ENCODE measurements at places on chromosomes 2 and 18.

DNA sequence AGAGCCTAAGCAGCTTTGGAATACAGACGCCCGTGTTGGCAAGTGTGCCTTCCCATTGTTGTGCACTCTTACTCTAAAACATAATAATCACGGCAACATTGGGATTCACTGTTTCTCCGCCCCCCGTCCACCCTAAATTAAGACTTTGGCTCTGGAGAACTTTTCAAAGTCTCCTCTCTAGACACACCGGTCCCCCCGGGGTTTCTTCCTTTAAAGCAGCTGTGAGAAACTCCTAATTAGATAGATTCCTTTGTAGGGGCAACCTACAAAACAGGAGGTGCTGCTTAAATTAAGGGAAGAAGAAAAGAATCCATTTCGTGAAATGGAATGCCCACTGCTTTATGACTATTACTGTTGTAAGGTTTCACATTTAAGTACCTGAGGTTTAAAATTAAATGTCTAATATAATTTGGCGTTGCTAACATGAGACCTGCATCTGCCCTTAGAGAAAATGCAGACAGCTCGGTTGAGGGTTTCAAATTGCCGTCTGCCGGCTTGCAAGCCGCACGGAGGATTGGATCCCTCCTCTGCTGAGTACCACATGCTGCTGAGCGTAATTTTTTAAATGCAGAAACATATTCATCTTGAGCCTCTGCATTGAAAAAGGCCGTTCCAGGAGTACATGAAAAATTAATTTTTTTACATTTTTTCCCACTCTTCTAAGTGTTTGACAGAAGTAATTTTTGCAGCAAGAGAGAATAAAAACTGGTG, 233.3 kb downstream of the GBX2 start:
- DNase-seq: no peak

GRCh38 chr2:138176862-138177439, 212.7 kb downstream of the HNMT start:
- no peak for DNase-seq

- no peak for DNase-seq
These were observed 99.1 kb upstream of the PELI1 start for GRCh38 chr2:64243081-64244036.

GRCh38 chr2:112093216-112093615, 38.1 kb downstream of the TMEM87B start:
- DNase-seq: no peak

GRCh38 chr2:109373791-109374547, 239.8 kb downstream of the SEPTIN10 start:
- no peak for DNase-seq

DNA sequence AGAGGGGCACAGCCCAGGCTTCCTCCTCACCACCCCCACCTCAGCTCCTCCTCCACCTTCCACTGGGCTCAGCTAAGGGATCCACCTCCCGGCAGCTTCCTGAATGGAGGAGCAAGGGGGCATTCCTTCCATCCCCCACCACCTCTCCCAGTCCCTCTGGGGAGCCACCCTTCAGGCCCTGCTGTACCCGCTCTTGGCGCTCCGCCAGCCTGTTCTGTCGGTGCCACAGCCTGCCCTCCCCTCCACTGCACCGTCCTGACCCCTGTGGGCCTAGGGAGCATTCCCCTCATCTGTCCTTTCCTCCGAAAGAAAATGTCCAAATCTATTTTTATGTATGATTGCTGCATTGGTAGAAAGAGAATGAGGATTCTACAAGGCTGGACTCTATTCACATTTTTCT, 59.9 kb downstream of the KIF1A start:
- no peak for DNase-seq

DNA sequence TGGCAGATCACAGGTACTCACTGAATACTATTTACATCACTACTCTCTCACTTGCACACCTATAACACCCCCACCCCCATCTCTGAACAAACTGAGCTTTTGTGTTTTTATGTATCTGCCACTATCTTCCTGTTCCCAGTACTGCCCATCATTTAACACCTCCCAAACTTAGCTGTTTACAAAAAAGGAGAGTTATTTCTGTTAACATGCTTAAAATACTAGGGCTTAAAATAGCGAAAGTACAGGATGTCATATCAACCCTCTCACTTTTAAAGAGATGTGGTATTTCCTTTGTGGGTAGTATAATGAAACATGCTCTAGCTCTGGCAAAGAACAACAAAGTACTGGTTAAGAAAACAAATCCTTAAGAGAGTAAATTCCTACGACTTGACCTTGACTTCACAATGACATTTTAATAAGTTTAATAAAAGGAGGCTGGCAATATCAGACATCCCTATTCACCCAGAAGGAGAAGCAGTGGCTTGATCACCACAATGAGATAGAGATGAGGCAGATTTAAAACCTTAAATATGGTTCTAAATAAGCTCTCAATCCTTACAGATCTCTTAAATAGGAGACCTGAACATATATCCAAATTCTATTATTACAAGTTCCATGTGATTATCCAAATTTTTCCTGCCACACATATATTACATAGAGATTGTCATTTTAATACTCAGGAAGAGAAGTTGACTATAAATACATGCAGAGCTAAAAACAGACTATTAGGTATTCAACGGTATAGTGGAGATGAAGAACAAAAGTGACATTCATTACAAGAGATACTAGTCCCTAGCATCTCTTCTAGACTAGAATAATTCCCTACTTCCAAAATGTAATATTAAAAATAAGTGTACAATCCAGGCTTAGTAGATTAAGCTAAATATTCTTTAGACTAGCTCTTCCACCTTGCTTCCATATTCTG, 36.9 kb downstream of the TRAK2 start:
- peak; percentile 47 for DNase-seq

- no peak for DNase-seq
These were observed 3.7 kb upstream of the HES6 start for GRCh38 chr2:238243496-238244076.

DNA sequence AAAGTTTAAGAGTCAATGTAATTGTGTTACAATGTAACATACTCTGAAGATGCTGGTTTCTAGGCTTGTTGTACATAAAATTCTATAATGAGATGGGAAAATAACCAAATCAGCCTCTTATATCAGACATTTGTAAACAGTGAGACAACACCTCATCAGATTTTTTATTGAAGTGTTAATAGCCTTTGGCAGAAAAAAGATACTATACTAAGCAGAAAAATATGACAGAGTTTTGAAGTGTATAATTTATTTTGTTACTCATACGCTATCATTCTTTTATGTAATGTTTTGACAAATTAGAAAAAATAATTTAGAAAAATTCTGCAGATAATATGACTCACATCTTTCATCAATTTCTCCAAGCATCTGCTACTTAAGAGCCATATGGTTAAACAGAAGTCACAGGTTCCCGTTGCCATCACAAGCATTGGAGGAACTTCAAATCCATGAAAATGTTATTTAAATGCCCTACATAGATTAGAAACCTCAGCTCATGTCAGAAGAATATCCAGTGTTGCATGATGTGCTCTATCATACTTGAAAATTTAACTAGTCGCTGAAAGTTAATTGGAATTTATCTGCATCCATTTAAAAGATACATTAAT, 535.4 kb downstream of the LRP1B start:
- DNase-seq: no peak

GRCh38 chr18:24267878-24268277, 129.0 kb downstream of the CABYR start:
- DNase-seq: no peak

DNA sequence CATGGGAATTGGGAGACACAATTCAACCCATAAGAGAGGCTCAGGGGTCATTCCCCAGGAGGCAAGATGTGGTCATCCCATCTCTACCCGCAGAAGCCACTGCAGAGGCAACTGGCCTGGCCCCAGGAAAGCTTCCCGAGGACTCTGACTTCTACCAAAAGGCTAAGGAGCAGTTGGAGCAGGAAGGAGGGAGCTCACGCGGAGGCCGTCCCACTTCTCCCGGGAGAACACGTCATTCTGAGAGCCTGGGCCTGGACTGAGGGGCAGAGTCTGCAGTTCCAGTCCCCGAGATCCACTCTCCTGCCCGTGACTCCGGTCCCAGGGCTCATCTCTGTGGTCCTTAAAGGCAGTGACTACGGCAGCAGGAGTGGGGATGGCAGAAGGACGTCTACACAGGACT, 69.0 kb upstream of the TAF1B start:
- DNase-seq: no peak

GRCh38 chr2:65016789-65017188, 27.6 kb downstream of the SLC1A4 start:
- no peak for DNase-seq

GRCh38 chr2:47339745-47340541, 63.0 kb upstream of the MSH2 start:
- DNase-seq: no peak

GRCh38 chr2:127569666-127570065, 34.2 kb downstream of the MYO7B start:
- no peak for DNase-seq

DNA sequence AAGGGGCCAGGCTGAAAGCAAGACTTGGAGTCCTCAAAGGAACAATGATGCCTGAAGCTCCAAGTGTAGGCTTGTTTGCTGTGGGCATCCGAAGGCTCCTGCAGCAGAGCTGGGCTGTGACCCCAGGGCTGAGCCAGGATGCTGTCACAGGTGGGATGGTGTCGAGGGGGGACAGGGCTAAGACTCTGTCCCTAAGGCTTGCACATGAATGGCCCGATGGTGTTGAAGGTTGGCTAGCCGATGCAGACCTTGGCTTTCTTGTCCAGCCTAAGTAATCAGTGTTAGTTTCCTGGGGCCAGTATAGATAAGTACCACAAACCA, 251.0 kb downstream of the NDUFA10 start:
- no peak for DNase-seq

DNA sequence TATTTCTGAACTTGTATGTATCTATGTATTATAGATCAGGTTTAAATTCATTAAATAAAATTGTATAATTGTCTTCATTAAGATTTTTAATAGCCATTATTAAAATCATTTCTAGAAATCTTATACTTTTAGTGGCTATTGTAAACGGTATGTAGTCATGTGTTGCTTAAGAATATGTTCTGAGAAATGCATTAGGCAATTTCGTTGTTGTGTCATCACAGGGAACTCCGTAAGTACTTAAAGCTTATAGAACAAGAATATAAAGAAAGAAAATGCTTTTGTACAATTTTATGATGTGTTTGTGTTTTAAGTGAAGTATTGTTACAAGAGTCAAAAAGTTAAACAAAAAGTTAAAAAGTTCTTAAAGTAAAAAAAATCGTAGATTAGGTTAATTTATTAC, 765.8 kb downstream of the METTL4 start:
- DNase-seq: no peak

- no peak for DNase-seq
These were observed 14.0 kb upstream of the CD226 start for GRCh38 chr18:69961718-69962117.

DNA sequence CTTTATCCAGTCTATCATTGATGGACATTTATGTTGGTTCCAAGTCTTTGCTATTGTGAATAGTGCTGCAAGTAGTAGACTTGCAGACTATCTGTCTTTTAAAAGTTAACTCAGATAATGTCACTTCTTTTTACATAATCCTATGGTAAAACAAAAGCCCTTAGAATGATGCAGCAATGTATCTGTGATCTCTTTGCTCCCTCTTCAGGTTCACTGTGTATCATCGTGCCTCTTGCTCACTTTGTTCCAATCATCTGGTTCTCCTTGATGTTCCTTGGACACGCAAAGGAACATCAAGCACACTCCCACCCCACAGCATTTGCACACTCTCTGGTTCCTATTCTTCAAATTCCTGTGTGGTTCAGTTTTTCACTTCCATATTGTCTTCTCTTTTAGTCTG, 472.5 kb upstream of the ZNF804A start:
- no peak for DNase-seq

DNA sequence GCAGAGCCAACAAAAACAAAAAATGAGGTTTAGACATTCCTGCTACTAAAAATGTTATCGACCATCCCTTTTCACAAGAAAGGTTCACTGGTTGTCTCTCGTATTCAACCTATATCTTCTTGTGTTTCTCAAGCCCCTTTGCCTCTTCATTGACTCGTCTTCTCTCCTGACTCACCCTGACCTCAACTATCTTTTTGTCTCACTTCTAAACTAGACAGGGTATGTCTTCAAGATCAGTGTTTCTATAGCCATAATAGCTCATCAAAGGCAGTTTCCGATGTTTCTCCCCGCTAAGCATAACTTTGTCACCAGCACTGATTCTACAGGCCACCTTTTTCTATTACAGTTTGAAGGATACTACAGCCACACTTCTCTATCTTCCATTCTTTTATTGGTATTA, 178.4 kb downstream of the MEMO1 start:
- DNase-seq: no peak

DNA sequence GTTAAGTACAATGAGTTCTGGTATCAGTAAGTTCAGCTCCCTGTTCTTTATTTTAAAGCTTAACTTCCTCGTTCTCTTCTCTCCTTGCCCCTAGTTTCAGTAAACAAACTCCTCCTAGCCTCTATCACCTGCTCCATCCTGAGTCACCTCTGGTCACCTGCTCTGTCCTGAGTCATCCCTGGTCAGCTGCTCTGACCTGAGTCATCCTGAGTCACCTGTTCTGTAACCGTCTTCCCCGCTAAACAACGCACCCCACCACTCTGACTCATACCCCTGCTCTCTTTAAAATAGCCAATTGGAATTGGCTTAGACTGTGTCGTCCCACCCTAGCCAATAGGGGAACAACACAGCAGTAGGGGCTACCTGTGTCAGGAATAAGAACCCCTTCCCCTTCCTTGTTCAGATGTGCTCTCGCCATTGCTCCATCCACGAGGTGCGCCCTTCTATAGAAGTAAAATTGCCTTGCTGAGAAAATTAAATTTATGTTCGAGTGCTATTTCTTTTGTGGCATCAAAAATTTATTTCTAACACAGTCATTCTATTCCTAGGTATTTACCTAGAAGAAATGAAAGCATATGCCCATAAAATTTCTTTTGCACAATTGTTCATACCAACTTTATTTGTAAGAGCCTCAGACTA, 24.9 kb upstream of the RMND5A start:
- no peak for DNase-seq

DNA sequence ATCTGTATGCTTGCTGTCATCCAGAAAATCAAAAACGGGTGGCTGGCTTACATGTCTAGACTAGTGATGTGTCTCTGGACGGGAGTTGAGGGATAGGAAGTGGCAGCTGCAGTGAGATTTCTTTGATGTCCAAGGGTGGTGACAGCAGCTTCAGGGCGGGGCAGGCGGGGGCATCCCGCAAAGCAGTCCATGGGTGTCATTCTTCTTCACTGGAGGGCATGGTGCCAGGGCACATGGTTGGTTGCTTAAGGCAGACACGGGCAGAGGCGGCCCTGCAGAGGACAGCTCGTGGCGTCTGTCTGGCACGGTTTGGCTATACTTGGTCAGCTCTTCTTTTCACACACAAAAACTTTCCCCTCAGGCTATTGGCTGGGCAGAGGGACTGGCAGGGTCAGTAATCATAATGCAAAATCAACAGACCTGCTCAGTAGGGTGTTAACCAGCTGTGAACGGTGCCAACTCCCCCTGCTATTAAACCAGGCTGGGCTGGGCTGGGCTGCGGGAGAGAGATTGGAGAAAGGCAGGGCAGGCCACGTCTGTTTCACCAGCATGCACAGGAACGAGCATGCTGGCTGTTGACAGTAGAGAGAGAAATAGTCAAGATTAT, 63.7 kb downstream of the COL4A3 start:
- DNase-seq: no peak

Measured in CD4-positive, alpha-beta T cell treated with Interleukin-10 for 1 hour (primary cell).